ENCODE measurements at places on chromosomes 1 and 21.
A peak's percentile ranks its signal among the peaks of the same experiment; 100 is the strongest.

GRCh38 chr1:159942632-159943277, 2.7 kb downstream of the IGSF9 start:
- DNase-seq = no peak

DNA sequence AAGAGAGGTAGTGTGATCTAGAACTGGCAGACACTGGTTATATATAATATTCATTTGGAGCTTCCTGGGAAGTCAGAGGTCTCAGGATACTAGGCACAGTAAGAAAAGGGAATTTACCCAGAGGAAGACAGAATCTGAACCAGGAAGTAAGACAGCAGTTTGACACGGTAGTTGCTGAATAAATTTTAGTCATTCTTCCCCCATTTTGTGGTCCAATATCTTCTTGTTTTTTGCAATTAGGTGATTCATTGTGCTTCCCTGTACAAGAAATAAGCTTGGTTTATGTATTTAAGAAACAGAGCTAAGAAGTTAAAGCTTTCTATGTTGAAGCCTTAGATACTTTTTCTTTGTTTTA, 1.3 kb downstream of the TMEM167B start:
- peak; percentile 62 for DNase-seq

DNA sequence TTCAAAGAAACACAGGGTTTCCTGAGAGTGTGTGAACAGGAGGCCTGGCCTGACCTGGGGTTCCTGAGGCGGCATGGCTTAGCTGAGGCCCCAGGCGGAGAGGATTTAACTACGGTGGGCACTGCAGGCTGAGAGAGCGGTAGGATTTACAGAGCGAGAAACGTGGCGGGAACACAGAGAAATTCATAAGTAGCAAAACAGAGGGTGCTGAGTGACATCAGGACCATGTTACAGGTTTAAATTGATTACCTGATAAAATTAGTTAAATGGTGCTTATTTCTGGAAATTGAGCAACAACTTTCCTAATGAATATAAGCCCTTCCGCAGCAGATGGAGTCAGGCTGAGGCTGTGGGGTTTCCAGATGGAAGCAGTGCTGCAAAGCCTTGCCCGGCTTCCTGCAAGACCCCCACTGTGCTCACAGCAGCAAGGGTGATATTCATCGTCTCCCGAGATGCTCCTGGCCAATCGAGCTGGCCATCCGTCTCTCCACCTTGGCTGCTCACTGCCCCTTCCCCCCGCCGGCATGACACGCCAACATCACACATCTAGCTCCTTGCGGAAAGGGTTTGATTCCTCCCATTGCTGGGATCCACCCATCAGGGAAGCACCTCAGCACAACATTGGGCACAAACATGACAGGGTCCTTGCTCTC, 69.4 kb upstream of the MORC3 start:
- DNase-seq = no peak

- DNase-seq = no peak
These were observed 80.3 kb downstream of the PRDM16 start for GRCh38 chr1:3149277-3149676.

GRCh38 chr1:93753791-93754763, 72.4 kb upstream of the BCAR3 start:
- peak; percentile 87 for DNase-seq

DNA sequence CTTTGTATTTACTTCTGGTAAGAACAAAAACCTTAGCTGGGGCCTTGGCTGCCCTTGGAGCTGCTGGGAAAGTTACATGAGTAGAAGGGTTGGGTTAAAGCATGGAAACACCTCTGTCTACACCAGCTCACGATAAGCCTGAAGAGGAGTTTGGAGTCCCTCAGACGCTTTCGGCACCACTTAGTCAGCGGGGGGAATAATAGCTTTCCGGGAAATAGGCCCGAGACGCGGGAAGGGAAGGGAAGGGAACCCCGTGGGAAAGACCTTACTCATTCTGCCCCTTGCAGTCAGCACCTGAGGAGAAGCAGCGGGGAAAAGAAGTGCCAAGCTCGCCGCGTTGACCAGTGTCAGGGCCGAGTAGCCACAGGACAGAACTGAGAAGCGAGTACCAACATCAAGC, 66.4 kb upstream of the PDE9A start:
- DNase-seq = no peak

DNA sequence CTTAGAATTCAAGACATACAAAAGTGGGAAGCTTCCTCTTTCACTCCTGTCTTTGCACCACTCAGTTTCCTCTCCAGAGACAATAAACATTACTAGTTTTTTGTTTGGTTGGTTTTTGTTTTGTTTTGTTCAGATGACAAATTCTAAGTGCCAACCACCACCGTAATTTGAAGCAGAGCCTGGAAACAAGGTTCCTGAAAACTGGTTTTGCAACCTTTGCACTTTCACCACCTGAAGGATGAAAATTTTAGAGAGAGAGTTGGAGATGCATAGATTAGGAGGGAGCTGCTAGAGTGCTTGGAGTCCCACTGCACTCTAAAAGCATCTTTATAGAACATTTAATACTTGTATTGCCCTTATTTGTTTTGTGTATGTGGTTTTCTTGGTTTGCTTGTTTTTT, 20.2 kb upstream of the MGST3 start:
- DNase-seq = no peak

- DNase-seq = no peak
These were observed 10.5 kb downstream of the S100A7A start for GRCh38 chr1:153426809-153427208.

- no peak for DNase-seq
These were observed 210.3 kb downstream of the SETD4 start for GRCh38 chr21:35850029-35850428.

Data from renal cortical epithelial cell (primary cell).